ENCODE measurements at places on chromosomes 16 and 17.

DNA sequence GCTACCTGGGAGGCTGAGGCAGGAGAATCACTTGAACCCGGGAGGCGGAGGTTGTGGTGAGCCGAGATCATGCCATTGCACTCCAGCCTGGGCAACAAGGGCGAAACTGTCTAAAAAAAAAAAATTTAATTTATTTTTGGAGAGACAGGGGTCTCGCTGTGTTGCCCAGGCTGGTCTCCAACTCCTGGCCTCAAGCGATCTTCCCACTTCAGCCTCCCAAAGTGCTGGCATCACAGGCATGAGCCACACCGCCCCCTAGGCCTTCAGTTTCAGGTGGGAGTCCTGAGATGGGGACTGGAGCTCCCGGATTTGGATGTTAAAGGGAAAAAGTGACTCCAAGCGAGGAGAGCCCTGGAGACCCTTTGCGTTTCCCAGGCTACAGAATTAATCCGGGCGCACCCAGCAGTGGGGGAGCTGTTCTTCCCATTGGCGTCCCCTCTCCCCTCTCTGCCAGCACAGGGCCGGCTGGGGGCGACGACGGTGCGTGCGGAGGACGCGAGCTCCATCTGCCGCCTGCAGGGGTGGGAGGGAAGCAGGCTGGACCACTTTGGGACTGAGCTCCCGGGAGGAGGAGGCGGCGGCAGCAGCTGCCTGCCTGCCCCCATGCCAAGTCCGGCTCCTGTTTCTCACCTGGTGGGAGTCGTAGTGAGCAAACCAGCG is 49.3 kb upstream of the USP7 start:
- no peak for DNase-seq

DNA sequence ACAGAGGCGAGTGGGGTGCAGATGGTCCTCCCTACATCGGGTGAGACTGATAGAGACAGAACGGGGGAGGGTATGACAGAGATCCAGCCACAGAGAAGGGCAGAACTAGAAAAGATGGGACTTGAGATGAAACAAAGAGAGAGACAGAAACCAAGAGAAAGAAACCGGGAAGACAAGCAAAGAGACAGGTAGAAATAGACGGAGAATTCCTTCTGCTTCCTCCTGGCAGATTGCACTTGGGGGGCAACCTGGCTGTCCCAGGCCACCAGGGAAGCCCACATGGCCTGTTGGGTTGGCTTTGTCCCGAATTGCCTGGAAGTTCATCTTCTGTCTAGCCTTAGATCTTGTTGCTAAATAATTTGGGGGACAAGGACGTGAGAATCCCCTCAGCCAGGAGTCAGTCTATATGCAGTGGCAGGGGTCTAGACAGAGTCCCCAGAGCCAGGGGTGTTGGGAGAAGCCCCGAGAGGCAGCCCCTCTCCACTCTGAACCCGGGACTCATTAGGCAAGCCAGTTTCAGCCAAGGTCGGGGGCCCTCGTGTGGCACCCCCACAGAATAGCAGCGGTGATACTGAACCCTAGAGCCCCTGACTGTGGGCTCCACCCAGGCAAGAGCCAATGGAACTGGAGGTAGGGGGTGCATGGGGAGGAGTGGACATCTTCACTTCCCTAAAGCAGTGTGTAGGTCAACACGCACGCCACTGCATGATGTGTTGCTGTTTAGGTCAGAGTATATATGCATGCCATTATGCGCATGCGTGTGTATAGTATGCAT is 627 bp upstream of the TSPOAP1 start:
- peak; percentile 89 for DNase-seq

DNA sequence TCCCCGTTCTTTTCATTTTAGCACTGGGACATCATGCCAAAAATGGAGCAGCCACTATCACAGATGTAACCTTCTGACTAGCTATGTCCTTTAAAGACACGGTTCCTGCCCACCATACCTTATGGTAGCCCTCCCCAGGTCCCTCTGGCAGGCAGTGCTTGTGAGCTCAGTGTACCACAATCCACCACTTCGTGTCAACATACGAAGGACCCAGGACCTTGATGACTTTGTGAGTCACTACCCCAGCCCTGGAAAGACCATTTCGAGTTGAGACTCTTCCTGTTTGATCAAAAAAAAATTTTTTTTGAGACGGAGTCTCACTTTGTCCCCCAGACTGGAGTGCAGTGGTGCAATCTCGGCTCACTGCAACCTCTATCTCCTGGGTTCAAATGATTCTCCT is 21.0 kb upstream of the FLCN start:
- no peak for DNase-seq

DNA sequence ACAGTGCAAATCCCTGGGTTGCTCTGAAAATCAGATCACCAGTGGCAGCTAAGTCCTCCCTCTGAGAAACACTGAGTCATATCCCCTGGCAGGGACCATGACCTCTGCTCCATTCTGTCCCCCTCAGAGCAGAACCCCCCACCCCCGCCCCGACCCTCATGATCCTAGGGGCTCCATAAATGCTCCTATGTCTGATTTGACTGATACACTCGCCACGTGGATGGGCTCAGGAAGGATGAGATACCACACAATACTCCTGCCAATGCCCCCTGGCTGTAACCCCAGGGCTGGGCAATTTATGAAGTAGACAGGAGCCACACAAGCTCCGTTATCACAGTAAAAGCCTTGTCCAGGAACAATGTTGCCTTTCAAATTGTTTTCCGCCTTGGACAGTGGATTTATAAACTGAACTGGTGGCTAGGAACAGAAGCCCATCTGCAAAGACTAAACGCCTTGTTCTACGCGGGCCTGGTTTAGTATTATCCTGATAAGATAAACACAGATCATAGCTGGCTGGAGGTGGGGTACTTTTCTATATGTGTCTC is 394.8 kb downstream of the SLC39A11 start:
- DNase-seq = no peak

GRCh38 chr16:80570106-80570478 is 29.3 kb downstream of the DYNLRB2 start:
- DNase-seq = no peak

GRCh38 chr17:4134721-4135120 is 8.1 kb downstream of the ZZEF1 start:
- DNase-seq = no peak

DNA sequence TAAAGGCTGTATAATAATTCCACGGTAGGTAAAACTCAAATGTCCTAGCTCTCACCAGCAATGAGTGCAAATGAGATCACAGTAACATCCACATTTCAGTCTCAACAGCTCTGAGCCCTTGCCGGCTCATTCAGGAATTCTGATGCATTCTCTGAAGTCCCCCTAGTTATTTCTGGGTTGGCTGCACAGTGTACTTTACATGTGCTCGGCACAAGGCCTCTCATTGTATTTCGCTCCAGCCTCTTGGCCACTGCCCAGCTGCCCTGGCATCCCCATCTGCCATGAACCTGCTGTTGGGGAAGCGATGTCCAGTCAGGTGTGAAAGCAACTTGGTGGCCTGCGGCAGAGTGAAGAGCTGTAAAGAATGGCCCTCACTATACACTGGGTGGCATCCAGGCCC is 14.3 kb downstream of the PRCD start:
- no peak for DNase-seq

DNA sequence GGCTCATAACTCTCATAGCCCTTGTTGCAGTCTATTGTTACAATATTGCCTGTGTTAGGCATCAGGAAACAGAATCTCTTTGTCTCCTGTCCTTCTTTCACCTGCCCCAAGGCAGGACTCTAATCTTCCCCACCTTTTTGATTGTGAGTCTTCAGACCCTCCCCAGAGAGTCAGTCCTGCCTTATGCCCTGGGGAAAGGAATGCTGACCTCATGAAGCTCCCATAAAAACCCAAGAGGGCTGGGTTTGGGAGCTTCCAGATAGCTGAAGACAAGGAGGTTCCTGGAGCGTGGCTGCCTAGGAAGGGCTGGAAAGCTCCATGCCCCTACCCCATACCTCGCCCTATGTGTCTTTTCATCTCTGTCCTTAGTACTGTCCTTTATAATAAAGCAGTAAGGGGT is 688.8 kb downstream of the WWOX start:
- no peak for DNase-seq

- peak; percentile 62 for DNase-seq
Observed at GRCh38 chr17:78865682-78866390, 25.2 kb upstream of the USP36 start.

DNA sequence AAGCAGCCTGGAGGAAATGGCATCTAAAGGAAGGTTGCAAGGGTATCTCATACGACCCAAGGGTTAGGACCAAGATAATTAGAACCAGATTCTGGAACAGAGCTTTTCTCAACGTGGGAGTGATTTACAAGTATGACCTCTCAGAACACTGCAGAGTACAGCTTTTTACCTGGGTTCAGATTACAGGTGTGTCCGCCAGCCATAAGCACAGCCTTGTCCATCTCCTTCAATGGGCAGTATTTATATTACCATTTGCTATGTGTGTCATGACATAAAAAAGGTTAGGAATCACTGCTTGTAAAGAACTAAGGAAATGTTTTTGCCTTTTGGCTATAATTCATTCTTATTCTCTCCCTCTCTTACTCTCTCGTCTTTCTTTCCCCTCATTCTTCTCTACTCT is 36.7 kb downstream of the MYO1D start:
- no peak for DNase-seq

GRCh38 chr16:3007957-3008689 is 4.6 kb upstream of the CLDN9 start:
- DNase-seq = peak; percentile 31

DNA sequence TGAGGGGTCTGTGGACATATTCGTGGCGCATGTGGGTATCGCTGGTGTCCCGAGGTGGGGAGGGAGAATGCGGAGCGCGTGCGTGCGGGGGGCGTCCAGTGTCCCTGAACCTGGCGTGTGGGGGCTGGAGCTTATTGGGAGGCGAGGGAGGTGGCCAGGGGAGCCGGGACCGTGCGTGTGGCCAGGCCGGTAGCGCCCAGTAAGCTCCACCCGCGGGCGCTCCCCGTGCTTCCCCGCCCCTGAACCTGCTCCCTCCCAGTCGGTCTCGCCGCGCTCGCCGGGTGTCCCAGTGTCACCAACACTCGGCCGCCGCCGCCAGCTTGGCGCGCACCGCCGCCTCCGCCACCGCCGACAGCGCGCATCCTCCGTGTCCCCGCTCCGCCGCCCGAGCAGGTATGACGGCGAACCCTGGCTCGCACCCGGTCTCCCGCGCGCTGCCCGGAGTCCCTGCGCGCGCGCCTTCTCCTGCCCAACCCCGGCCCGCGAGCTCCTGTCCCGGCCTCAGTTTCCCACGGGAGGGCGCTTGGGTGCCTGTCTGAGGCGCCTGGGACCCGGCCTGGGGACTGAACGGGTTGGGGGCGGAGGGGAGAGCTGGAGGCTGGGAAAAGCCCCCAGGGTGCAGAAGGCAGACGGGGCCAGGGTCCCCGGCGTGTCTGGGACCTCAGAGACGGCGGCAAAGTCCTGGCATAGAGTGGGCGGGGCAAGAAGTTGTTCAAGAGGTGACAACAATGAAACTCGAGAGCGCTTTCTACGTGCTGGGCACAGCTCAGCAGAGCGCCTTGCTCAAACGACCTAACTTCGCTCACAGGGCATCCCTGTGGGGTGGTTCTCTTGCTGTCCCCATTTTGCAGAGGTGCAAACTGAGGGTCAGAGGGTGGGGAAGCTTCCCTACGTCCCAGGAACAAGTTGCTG is at the start of gene SCNN1B:
TSS of gene SCNN1B (plus strand) at position 258 of the 912 bp plus-strand sequence. CDS start 46,298 bp downstream, outside the sequence.
- no peak for DNase-seq

Measured in CD4-positive, alpha-beta T cell treated with Interleukin-1 beta for 1 hour (primary cell).